ENCODE measurements at places on chromosomes 2 and 18.
A peak's percentile ranks its signal among the peaks of the same experiment; 100 is the strongest.

GRCh38 chr2:85938456-85938855 is 49.7 kb upstream of the ST3GAL5 start:
- DNase-seq = no peak

- DNase-seq = no peak
Observed at GRCh38 chr2:113158884-113159553, 14.8 kb upstream of the PSD4 start.

DNA sequence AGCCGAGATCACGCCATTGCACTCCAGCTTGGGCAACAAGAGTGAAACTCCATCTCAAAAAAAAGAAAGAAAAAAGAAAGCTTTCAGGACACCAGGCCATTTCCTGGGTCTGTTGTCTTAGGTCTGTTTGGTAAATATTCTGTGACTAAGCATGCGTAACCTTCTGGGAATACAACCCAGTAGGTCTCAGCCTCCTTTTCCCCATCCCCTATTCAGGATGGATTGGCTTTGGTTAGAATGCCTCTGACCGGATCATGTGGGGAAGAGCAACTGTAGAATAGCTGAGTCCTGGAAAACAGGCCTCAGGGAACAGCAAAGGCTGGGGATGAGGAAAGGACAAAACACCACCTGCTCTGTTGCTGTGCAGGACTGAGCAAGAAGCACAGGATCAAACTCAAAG is 1.6 kb upstream of the PDCL3 start:
- DNase-seq = no peak

- DNase-seq = no peak
Observed at GRCh38 chr2:111062417-111062816, 58.3 kb upstream of the BCL2L11 start.

DNA sequence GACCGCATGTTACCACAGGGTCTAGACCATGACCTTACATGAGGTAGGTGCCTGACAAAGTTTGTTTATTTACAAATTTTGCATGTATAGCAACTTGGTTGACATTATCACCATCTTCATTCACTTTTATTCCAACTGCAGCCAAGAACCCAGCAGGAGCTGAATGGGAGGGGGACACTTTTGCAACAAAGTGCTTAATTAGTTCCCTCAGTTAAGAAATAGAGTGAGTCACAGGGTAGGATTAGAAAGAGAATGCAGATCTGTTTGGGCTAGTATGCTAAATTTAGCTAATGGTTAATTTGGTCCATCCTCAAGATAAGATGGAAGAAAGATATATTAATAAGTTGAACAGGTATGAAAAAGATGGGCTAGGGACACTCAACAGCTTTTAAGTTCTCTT is 678.9 kb downstream of the ARHGAP15 start:
- no peak for DNase-seq

DNA sequence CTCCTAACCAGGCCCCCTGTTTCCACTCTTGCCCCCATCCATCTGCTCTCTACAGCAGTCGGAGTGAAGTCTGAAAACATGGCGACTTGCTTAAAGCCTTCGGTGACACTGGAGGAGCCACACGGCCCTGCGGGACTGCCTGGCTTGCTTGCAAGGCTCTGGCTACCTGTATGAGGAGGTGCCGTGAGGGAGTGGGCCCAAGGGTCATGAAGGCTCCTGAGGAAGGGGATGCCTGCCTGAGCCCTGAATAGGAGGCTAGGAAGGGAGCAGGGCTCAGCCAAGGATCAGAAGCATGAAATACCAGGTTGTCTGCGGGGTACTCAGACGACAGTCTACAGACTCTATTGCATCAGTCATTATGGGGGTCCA is 75.4 kb downstream of the EMX1 start:
- no peak for DNase-seq

DNA sequence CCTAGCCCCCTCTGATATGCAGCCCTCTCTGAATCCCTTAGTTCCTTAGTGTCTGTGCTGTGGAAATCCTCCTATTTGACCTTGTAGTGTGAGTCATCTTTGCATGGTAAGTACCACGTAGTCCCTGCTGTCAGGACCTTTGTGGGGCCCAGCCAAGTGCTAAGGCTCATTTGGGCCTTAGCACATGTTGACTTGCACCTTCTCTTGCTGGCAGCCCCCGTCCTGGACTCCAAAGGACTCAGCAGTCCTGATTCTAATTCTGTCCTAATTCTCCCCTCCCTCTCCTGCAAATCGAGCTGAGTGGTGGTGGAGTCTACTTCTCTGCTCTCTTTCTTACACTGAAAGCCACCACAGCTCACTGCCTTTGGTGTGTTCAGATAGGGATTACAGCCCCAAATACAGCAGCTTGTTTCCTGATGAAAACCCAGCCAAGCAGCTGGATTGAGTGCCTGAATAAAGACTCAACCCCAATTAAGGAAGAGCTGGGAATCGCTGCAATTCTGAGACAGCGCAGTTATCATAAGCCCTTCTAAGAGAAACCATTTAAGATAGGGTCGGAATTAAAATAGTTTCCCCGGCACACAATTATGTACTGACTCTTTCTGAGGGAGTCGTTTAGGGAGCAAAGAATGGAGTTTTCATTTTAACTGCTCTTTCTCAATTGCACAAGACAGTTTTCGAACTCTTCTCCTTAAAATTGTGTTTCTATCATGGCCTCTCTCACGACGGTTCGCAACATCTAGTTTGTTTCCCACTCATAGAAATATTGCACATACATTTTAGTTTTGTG is 215.6 kb upstream of the TNP1 start:
- DNase-seq = no peak

DNA sequence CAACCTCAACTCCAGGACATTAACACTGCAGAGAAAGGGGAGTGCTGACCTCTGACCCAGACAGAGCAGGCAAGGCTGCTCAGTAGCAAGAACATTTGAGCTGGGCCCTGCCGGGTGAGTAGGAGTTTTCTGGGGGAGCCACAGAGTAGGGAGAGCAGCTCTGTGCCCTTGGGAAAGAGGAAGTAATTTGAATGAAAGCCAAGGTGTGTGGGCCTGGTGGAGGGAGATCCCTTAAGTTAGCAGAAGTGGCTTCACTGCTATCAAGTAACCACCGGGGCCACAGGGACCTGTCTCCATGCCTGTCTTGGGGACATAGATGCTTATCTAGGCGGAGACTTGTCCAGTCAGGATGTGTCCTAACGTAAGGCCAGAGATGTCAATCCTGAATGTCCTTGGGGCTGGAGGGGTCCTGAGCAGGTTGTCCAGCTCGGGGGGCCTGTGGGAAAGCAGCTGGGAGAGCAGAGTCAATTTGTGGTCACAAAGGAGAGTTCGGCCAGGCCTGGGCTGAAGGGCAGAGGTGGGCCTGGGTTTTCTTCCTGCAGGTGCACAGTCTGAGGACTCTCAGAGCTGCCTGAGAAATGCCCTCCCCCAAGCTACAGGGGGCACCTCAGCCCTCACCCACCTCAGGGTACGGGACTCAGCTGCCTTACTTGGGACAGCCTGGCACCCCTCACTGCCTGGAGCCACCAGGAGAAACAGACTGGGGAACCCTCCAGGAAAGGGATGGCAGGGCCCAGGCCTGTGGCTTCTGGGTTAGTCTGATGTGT is 15.0 kb upstream of the OTOF start:
- DNase-seq = no peak

GRCh38 chr2:170770606-170771420 is 635 bp downstream of the ERICH2 start:
- peak; percentile 69 for DNase-seq

GRCh38 chr2:620471-621302 is 56.5 kb downstream of the TMEM18 start:
- no peak for DNase-seq

DNA sequence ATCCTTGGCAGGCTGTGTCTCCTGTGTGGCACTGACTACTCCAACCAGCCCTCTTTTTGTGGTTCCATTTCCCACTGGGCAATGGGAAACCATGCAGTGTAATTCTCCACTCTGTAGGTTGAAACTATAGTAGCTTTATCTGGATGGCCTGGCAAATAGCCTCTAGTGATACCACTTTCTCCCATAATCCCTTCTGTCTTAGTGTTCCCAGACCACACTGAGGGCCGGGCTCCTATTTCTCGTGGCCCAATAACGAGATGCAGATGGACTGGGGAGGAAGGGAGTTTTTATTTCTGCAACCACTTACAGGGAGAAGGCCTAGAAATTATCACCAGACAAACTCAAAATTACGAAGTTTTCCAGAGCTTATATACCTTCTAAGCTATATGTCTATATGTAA is 24.7 kb downstream of the SKA1 start:
- no peak for DNase-seq

DNA sequence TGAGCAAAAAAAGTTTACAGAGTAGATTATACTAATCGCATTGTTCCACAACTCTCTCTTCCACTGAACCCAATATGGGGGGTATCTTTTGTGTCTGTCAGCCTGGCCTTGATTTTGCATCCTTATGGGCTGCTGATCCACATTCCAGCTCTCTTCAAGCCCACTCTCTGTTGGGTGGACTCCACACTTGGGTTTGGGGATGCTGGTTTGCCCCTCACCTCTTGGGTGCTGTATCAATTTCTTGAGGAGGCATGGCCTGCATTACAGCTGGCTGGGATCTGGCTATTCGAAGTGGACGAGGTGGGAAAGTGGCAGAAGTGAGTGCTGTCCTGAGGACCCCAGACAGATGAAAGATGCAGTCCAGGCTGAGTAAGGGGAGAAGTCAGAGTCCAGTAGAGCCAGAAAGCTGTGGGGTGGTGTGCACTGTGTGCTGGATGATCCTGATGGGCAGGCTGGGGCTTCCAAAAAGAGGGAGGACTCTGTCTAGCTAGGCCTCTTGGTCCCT is 141.4 kb downstream of the CAPN13 start:
- no peak for DNase-seq
